Activated T-cell treated with anti-CD3 and anti-CD28 coated beads, Interleukin-2, amount 50 U/mL, for 24 hours (primary cell): ENCODE measurements at places on chromosomes 12 and 14.

GRCh38 chr14:105568859-105569766 lies 42.7 kb downstream of the TMEM121 start:
- no peaks in the 10 kb centered on the region for H3K36me3 ChIP-seq
- H3K27ac ChIP-seq = no peak overlapping the region
- H3K27me3 ChIP-seq = no peaks in the 10 kb centered on the region
- no peak for DNase-seq

DNA sequence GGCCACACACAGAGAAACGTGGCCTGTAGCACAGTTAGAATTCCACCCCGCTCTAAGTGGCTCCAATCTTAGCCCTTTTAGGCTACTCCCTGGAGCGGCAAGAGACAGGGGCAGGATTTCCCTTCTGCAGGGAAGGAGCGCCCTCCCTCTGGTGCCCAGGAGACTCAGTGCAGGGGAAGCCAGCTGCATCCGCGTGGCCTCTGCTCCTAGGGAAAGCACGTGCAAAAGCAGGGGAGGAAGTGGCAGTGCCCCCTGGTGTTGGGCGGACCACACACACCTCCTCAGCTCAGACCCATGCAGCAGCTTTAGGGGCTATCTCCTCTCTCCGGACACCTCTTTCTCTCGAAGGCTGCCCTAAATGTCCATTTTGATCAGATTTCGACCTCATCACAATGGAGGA lies 50.0 kb downstream of the SPRING1 start:
- no peaks in the 10 kb centered on the region for H3K4me1 ChIP-seq
- no peak overlapping the region for H3K27ac ChIP-seq
- no peak overlapping the region for H3K4me3 ChIP-seq

DNA sequence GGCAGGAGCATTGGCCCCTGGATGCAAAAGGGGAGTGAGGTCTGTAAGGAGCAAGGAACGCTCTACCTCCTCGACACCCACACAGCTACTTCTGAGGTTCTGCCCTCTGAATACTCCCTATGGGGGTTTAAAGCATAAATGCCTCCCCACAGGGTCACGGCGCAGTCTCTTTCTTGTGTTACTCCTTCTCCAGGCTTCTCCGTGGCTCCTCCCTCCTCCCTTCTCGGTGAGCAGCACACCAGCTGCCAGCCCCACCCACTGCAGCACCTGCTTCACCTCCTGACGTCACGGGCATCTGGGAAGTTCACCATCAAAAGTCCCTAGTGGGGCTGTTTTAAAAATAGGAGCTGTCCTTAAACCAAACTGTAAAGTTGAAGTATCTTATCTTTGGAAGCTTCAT lies 67.3 kb downstream of the SPTB start:
- peaks cover 2% of the 10 kb centered on the region for H3K27me3 ChIP-seq
- H3K36me3 ChIP-seq = no peaks in the 10 kb centered on the region
- DNase-seq = no peak
- no peak overlapping the region for H3K27ac ChIP-seq
- H3K4me3 ChIP-seq = no peak overlapping the region

GRCh38 chr12:25864306-25865276 lies 93.9 kb upstream of the RASSF8 start:
- H3K4me3 ChIP-seq = no peak overlapping the region
- H3K27me3 ChIP-seq = peaks cover 2% of the 10 kb centered on the region
- no peak for DNase-seq
- no peaks in the 10 kb centered on the region for H3K36me3 ChIP-seq

GRCh38 chr12:102169922-102170621 lies 27.6 kb downstream of the PMCH start:
- H3K27me3 ChIP-seq = no peaks in the 10 kb centered on the region
- H3K4me3 ChIP-seq = no peak overlapping the region
- H3K36me3 ChIP-seq = peaks cover 3% of the 10 kb centered on the region
- H3K27ac ChIP-seq = no peak overlapping the region

- H3K4me1 ChIP-seq = no peaks in the 10 kb centered on the region
- no peak overlapping the region for H3K4me3 ChIP-seq
- H3K27ac ChIP-seq = no peak overlapping the region
- DNase-seq = no peak
- no peaks in the 10 kb centered on the region for H3K36me3 ChIP-seq
Measured at GRCh38 chr12:11446372-11446771, 51.0 kb upstream of the PRB2 start.

- DNase-seq = no peak
- peaks cover 10% of the 10 kb centered on the region for H3K4me1 ChIP-seq
- no peaks in the 10 kb centered on the region for H3K36me3 ChIP-seq
Measured at GRCh38 chr12:18160901-18161300, 70.9 kb upstream of the RERGL start.

DNA sequence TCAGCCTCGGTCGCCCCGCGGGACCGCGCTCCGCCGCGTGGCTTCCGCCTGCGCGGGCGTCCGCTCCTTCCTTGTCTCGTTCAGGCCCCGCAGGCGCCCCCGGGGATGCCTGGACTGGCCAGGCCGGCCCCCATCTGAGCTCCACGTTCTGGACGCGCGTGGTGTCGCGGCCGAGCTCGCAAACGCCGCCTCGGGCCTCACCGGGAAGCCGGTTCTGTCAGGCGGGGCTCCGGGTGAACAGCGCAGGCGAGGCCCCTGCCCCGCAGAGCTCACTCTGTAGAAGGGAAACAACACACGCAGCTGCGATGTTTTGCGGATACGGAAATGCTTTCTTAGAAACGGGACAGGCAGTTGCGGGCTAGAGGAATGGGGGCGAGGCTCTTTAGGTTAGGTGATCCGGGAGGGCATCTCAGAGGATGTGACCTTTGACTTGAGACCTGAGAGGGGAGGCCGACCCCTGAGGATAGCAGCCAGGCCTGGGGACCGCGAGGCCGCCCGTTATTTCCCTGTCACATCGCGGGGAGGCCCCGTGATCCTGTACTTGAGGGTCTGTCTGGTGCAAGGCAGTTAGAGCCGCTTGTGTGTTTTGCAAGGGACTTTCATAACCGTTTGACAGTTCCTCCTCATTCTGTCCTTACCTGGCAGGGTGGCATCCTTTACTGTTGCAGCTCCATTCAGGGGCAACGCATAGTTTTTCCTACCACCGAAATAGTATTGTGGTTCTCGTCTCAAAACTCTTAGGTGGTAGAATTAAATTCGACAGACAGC lies 584 bp downstream of the VRK1 start:
- H3K4me3 ChIP-seq = peak overlapping the region; percentile 94
- peak overlapping the region; percentile 94 for H3K27ac ChIP-seq
- H3K27me3 ChIP-seq = peaks cover 17% of the 10 kb centered on the region
- peaks cover 23% of the 10 kb centered on the region for H3K36me3 ChIP-seq

DNA sequence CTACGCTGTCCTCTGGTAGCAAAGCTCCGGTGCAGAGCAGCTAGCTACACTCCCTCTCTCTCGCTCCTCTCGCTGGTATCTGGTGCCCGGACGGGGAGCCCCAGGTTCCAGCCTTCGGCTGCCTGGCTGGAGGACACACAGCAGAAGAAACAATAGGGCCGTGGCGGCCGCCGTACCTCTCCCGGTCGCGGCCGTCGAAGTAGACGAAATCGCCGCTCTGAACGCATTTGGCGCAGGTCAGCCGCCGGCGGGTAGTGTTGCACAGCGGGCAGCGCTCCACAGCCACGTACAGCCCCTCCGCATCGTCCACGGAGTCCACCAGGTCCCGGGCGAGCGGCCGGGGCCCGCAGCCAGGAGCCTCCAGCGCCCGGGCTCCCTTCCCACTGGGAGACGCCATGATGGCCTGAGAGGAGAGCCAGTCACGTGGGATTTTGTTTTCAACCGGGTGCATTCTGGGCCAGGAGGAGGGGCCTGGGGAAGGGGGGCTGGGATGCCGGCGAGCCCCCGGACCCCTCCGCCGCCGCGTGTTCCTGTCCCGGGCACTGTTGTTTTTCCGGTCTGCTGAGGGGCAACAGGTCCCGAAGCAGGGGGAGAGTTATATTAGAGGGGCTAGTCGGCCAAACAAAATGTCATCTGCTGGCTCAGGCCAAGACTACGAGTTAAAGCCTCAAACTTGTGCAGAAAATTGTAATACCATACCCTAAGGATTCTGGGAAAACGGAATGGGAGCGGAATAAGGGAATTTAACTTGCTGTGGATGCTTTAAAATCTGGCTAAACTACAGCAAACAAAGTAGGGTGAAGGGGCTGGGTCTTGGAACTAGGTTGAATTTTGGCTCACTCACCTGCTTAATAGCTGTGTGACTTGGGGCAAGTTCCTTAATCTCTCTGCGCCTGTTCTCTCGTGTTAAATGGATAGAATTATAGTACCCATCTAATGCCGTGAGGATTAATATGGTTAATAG lies at the start of gene ATG14:
TSS of gene ATG14 (minus strand) at position 405 of the 964 bp plus-strand sequence. CDS start at position 397, 8 bp downstream.
- peaks cover 35% of the 10 kb centered on the region for H3K4me1 ChIP-seq
- DNase-seq = peak; percentile 84
- H3K27me3 ChIP-seq = peaks cover 7% of the 10 kb centered on the region
- peak within 1 kb of the TSS; percentile 89 for H3K4me3 ChIP-seq

GRCh38 chr12:103742349-103742932 lies 98.6 kb downstream of the NT5DC3 start:
- H3K4me1 ChIP-seq = no peaks in the 10 kb centered on the region
- H3K27ac ChIP-seq = no peak overlapping the region
- peaks cover 10% of the 10 kb centered on the region for H3K27me3 ChIP-seq
- no peak for DNase-seq

DNA sequence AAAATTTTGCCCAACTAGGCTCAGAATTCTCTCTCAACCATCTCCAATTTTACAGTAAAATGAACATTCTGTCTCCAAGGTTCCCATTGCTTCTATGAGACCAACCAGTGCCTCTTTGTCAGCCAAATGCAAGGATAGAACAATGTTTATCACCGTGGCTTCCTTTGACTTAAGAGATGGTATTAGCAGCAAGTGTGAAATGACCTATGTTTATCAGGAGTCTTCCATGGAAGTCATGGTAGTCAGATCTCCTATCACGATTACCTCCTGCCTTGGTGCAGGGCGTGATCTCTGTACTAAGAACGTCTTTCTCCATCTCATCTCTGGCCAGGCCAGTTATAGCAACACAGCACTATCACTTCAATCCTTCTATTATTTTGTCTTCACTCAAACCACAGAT lies 6.1 kb upstream of the BCL2L14 start:
- H3K36me3 ChIP-seq = no peaks in the 10 kb centered on the region
- no peak for DNase-seq
- H3K4me3 ChIP-seq = no peak overlapping the region

DNA sequence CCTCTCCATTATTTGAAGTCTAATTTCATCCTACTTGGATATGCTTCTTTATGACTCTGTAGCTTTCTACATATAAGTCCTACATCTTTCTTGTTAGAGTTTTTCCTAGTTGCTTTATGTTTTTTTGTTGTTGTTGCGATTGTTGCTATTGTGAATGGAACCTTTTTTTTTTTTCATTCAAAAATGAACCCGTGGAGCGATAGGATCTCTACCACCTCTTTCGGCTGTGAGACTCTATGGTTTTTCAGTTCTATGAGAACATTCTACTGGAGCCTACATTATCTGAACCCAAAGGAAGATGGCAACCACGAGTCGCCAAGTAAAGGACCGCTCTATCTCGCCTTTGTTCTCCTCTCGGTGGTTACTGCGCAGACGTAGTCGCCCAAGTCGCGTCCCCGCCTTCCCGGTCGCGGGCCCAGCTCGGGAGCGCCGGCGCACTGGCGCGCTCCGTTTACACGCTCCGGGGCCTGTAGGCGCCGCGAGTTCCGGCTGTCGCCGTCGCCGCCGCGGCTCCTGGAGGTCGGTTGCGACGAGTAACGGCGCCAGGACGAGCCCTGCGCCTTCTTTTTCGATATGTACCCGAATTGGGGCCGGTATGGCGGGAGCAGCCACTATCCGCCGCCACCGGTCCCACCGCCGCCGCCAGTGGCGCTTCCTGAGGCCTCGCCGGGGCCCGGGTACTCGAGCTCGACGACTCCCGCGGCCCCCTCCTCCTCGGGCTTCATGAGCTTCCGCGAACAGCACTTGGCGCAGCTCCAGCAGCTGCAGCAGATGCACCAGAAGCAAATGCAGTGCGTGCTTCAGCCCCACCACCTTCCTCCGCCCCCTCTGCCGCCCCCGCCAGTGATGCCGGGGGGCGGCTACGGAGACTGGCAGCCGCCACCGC lies at the start of gene YLPM1:
TSS of gene YLPM1 (plus strand) at position 400 of the 886 bp plus-strand sequence. CDS start at position 574, 174 bp downstream.
- no peaks in the 10 kb centered on the region for H3K27me3 ChIP-seq
- peak within 1 kb of the TSS; percentile 97 for H3K4me3 ChIP-seq
- H3K4me1 ChIP-seq = peaks cover 49% of the 10 kb centered on the region
- H3K27ac ChIP-seq = peak within 1 kb of the TSS; percentile 93
- peak; percentile 93 for DNase-seq
- H3K36me3 ChIP-seq = peaks cover 42% of the 10 kb centered on the region

DNA sequence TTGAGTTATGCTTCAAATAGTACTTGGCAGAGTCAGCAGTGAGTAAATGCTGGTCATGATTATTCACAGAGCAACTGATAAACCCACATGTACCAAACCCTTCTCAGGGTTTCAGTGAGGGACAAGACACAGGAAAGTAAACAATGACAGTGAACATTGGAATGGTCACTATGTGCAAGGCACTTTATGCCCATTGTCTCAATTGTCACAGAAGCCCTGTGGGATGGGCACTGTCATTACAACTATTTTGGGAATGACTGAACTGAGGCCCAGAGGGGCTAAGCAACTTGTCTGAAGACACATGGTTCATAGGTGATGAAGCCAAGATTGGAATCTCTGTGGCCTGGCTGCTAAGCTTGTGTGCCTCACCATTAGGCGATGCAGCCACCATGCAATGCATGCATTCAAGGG lies 238.5 kb downstream of the RBM19 start:
- H3K4me1 ChIP-seq = no peaks in the 10 kb centered on the region
- DNase-seq = no peak
- no peak overlapping the region for H3K4me3 ChIP-seq
- H3K27ac ChIP-seq = no peak overlapping the region
- no peaks in the 10 kb centered on the region for H3K36me3 ChIP-seq

DNA sequence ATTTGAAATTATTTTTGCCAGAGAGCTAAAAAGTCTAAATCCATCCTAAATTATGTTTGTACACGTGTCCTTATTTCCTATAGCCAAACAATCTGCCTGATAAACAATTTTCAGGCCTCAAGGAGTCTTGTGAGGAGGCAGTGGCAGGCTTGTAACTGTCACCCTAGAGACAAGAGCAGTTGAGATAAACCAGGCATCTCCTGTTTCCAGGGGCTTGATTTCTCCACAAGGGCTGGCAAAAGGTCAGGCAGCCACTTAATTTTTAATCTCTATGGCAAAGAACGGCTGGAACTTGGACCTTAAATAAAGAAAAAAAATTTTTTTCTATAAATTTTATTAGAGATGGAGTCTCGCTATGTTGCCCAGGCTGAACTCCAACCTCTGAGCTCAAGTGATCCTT lies 15.5 kb downstream of the PKP2 start:
- DNase-seq = no peak
- H3K4me1 ChIP-seq = no peaks in the 10 kb centered on the region
- H3K27ac ChIP-seq = no peak overlapping the region
- no peaks in the 10 kb centered on the region for H3K27me3 ChIP-seq
- H3K4me3 ChIP-seq = no peak overlapping the region
- H3K36me3 ChIP-seq = no peaks in the 10 kb centered on the region

- H3K27me3 ChIP-seq = no peaks in the 10 kb centered on the region
- H3K4me1 ChIP-seq = no peaks in the 10 kb centered on the region
- DNase-seq = no peak
- H3K27ac ChIP-seq = no peak overlapping the region
Measured at GRCh38 chr14:62722406-62722805, 322.9 kb downstream of the KCNH5 start.

- H3K27me3 ChIP-seq = peaks cover 13% of the 10 kb centered on the region
- H3K27ac ChIP-seq = no peak overlapping the region
- no peak for DNase-seq
Measured at GRCh38 chr14:100972118-100972897, 68.8 kb upstream of the RTL1 start.

GRCh38 chr14:63800651-63801375 lies 52.0 kb upstream of the SYNE2 start:
- no peak overlapping the region for H3K4me3 ChIP-seq
- H3K36me3 ChIP-seq = no peaks in the 10 kb centered on the region
- no peaks in the 10 kb centered on the region for H3K27me3 ChIP-seq
